Stimulated activated CD4-positive, alpha-beta T cell treated with anti-CD3 and anti-CD28 coated beads, Interleukin-1b, Interleukin-23, amount 100 ng/mL, for 4 hours (primary cell): ENCODE measurements at places on chromosomes 16 and 17.

DNA sequence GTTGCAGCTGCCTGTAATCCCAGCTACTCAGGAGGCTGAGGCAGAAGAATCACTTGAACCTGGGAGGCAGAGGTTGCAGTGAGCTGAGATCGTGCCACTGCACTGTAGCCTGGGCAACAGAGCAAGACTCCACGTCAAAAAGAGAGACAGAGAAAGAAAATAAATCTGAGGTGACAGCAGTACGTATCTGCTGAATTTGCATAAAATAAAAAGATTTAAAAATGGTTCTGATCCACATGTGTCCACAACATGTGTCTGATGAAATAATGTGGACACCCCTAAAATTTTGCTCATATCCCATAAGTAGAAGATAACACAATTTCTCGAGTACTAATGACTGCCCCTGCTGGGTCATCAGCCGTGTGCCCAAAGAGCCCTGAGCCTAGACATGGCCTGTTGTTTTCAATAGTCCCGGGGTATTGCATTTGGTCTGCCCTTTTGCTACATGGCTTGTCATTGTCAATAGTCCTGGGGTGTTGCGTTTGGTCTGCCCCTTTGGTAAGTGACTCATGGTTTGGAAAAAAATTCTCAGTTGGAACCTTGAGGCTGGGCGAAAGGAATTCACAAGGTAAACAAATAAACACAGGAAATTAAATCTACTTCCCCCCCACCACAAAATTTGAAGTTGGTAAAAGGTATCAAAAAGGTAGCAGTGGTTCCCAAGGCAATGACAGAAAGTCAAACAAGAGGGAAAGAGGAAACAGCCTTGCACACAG lies 434.6 kb upstream of the MAF start:
- no peak for DNase-seq

- no peak for DNase-seq
Observed at GRCh38 chr16:26240807-26241206, 549.0 kb downstream of the HS3ST4 start.

- DNase-seq, result no peak
Observed at GRCh38 chr17:14744761-14745473, 444.0 kb downstream of the HS3ST3B1 start.

DNA sequence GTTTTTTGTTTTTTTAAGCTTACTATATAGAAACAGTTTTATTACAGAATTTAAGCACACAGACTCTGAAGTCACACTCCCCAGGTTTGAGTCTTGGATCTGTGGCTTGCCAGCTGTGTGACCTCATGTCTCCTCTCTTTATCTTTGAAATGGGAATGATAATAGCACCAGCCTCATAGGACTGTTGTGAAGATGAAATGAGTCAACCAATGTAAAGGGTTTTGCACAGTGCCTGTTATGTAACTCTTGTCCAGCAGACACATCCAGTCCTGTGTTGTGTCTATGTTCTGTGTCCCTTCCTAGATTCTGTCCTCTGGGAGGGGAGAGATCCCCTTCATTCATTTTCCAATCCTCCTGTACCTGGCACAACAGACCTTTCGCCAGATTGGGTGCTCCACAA lies 3.1 kb upstream of the CPD start:
- no peak for DNase-seq

- DNase-seq, result no peak
Observed at GRCh38 chr17:8375738-8376259, 705 bp downstream of the KRABD2 start.

GRCh38 chr16:66469291-66469946 lies 42.3 kb downstream of the BEAN1 start:
- DNase-seq, result no peak

- no peak for DNase-seq
Observed at GRCh38 chr16:8614435-8615029, 7.0 kb upstream of the METTL22 start.

DNA sequence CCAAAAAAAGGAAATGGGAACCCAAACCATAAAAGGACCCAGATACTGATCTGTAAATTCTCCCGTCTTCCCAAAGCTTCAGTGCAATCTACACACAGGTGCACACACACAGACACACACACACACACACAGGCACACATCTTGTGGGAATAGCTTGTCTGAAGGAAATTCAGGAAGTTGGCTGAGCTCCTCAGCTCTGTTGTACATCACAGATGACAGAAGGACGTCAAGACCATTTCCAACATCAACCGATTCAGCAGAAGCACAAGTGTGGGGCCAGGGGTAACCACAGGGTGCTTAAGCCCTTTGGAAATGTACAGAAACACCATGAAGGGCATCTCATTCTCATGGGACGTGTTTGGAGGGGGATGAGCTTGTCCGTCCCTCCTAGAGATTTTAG lies 498.1 kb upstream of the PSMD7 start:
- DNase-seq, result no peak

DNA sequence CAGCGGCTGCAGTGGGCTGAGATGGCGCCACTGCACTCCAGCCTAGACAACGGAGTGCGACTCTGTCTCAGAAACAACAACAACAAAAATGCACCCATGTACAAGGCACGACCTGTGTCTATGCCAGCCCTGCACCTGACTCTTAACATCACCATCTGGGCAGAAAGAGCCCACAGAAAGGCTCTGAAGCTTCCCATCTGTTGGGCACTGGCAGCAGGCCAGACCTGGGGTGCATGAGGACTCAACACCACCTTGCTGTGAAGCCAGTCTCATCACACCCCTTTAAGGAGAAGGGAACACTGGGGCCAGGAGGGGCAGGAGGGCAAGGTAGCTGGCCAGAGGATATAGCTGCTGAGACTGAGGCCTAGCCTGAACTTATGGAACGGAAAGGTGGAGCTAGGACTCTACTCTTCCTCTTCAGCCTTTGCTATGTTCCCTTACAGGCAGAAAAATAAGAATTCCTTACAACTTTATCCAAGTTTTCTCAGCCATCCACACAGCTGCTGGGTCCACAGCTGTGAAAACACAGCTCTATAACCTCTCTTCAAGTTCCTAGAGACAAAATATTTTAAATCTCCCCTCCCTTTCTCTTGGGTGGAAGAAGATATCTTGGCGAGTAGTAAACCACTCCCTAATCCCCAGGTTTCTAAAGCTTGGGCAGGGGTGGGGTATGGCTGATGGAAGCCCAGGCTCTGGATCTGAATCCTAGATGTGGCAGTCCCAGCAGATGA lies 2.8 kb downstream of the ELOB start:
- DNase-seq, result no peak

DNA sequence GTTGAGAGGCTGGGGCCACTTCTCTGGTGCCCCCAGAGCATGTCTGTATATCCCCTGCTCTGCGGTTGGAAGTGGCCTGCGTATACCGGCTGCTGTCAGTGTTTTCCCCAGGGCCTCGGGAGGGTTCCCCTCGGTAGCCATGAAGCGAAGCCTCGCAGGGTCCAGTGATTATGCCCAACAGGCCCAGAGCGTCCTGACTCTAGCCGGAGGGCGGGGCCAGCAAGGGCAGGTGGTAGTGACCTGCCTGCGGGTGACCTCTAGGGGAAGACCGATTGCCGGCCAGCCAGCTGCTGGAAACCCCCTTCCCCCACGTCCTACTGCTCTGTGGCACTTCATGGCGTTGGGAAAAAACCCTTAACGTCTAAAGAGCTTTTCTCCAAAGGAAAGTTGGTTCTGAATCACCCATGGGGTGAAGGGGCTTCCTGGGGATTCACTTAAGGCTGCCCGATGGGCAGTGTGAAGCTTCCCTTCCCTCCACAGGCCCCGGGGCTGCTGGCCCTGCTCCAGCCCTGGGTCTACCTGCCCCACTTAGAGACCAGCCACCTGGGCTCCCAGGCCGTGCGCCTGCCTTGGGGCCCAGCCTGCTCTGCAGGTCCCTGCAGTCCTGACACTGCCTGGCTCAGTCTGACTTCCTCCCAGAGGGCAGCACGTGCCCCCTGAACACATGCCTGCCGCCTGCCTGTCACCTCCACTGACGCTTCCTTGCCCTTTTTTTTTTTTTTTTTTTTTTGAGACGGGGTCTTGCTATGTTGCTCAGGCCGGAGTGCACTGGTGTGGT lies 72.8 kb downstream of the SOCS1 start:
- no peak for DNase-seq

DNA sequence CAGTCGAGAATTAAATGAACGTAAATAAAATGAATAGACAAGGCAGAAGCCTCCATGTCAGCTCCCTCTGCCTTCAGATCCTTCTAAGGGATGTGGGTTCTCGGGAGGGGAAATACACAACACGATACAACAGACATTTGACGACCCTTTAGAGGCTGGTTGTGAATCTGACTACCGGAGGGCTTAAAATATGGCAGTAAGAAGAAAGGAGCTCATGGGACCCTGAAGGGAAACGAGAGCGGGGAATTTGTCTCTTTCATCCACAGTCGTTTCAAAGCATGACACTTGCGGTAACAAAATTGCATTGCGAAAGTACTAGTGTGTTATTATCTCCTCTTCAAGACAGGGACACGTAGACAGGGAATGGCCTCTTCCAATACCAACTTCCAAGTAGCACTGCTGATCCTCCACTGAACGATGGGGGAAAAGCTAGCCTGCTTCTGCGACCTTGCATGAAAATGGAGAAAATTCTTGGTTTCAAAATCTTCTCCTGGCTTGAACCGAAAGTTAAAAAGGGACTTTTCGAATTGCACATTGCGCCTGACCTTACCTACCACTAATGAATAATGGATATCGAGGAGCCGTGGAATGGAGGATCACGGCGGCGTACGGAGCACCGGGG lies 1.2 kb upstream of the TNRC6C start:
- no peak for DNase-seq

- no peak for DNase-seq
Observed at GRCh38 chr17:1992541-1992940, 32.6 kb downstream of the RTN4RL1 start.

- DNase-seq, result no peak
Observed at GRCh38 chr16:11372829-11373306, 27.6 kb downstream of the RMI2 start.

GRCh38 chr17:2174468-2175293 lies 119.8 kb downstream of the HIC1 start:
- no peak for DNase-seq

DNA sequence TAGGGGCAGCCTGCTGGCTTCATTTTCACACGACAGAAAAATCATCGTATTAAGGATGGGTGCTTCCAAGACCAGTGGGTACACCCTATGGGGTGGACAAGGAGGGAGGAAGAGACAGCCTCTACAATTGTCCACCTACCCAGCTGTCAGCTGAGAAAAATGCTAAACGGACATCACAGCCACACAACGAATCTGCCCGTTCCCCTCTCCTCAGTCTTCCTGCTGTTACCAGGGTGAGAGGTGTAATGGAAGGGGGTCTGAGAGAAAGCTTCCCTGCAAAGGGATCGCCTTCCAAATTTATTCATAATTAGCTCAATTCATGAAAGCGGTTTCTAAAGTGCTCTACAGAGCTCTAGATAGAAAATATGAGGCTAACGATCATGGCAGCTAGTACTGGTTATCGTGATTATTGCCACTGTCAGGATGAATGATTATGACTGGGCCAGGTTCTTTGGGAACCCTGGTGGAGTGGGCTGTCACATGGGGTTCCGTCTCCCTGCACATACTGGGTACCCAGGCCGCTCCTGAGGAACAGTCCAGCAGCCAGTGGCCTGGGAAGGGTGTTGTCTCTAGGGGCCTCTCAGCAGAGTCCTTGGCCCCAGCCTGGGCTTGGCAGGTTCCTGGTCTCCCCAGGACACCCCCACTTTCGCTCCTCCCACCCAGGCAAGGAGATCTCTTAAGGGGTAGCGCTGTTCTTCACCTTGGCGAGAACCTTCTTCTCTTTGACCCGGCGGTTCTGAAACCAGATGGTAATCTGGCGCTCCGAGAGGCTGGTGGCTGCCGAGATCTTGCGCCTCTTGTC lies 2.2 kb downstream of the HOXB13 start:
- DNase-seq, result no peak

GRCh38 chr16:87976665-87977064 lies 25.4 kb downstream of the BANP start:
- no peak for DNase-seq
